Epithelial cell of esophagus (primary cell): ENCODE measurements at places on chromosomes 6 and 20.
A peak's percentile ranks its signal among the peaks of the same experiment; 100 is the strongest.

DNA sequence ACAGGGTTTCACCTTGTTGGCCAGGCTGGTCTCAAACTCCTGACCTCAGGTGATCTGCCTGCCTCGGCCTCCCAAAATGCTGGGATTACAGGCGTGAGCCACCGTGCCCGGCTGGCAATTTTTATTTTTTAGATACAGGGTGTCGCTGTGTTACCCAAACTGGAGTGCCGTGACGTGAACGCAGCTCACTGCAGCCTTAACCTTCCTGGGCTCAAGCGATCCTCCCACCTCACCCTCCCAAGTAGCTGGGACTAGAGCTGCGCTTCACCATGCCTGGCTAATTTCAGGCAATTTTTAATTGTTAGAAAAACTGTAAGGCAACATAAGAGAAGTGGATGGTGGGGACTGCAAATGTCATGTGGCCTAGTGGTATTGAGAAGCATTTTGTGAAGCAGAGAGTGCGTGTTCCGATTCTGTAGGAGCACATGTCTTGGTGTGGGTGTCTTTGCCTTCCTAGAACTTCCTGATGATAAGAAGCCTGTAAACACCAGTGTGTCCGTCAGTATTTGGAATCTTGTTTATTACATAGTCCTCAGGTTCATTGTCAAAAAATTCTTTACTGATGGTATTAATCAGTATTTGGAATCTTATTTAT lies 18.0 kb downstream of the JARID2 start:
- DNase-seq = no peak

- DNase-seq = no peak
Observed at GRCh38 chr6:35581633-35582032, 68.9 kb upstream of the TULP1 start.

GRCh38 chr6:121549736-121550135 lies 114.3 kb downstream of the GJA1 start:
- DNase-seq = peak; percentile 96

GRCh38 chr20:271069-271468 lies 13.5 kb downstream of the DEFB132 start:
- no peak for DNase-seq

DNA sequence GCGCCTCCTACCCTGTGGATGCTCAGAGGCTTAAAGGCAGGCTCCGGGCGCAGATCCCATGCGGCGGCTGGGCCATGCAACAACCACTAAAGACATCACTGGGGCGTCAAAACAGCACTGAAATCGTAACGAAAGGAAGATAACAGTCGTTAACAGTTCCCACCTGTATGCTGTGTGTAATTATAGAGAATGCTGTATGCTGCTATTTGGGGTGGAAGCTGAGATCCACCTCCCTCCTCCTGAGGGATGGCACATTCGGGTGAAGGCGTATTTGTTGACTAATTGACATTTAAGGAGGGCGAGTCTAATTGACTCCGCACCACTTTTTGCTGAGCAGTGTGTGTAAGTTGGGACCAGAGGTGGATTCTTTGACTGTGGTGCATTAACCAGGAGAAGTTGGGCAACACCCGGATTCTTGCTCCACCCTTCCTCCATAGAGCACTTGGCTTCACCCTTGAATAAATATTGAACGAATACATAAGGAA lies 687 bp downstream of the SLC35A1 start:
- DNase-seq = peak; percentile 71

DNA sequence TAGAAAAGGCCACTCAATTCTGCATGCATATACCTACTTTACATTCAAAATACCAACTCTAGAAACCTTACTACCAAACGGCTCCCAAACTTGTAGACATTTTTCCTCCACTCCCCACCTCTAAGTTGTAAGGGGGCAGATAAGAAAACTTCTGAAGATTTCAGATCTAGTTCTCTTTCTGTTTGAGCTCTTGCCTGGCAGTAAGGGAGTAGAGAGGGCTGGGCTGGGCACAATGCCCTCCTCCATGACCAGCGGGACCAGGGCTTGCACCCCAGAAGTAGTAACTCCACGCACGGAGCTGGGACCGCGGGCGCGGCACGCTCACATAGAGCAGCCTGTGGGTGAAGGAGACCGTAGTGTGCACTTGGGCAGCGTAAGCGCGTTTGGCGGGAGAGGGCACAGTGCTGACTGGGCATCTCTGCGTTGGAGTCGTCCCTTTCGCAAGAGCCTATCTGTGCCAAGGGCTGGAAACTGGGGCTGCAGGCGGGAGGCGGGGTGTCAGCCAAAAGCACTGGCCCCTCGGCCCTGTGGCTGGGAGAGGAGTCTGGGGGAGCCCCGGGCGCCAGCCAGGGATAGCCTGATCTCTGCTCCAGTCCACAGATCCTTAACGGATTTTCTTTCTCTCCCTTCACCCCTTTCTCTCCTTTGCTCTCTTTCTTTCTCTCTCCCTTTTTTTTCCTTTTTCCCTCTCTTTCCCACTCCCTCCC lies 32.4 kb downstream of the PHACTR1 start:
- no peak for DNase-seq

DNA sequence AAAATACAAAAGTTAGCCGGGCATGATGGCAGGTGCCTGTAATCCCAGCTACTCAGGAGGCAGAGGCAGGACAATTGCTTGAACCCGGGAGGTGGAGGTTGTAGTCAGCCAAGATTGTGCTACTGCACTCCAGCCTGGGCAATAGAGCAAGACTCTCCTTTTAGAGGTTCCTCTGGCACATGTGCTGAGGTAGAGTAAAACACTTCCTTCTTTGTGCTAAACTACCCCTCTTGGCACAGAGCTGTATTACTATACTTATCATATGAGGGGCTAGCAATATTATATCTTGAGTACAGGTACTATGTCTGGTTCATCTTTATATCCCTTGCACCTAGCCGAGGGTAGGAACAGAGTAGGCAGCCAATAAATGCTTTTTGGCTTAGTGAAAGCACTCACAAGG lies 40.2 kb upstream of the SAMHD1 start:
- no peak for DNase-seq

DNA sequence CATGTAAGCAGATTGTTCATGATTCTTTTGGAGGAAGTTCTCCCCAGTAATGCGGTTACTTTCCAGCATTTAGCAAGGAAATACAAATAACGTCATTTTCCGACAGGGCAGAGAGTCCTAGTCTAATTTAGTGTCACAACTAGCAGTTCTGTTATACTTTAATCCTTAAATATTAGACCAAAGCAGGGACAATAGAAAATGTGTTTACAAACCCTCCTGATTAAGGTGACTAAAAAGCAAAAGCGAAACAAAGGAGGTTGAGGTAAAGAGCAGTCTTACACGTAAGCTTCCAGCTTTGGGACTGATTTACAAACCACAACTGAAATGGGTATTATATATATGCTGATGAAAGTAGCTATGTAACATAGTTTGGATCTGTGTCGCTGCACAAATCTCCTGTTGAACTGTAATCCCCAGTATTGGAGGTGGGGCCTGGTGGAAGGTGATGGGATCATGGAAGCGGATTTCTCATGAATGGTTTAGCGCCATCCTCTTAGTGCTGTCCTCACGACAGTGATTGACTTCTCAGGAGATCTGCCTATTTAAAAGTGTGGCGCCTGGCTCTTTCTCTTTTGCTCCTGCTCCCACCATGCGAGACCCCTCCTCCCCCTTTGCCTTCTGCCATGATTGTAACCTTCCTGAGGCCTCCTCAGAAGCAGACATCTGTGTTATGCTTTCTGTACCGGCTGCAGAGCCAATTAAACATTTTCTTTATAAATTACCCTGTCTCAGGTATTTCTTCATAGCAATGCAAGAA lies 81.9 kb downstream of the PLCB1 start:
- no peak for DNase-seq

GRCh38 chr6:76516924-76517323 lies 444.5 kb upstream of the IMPG1 start:
- no peak for DNase-seq

DNA sequence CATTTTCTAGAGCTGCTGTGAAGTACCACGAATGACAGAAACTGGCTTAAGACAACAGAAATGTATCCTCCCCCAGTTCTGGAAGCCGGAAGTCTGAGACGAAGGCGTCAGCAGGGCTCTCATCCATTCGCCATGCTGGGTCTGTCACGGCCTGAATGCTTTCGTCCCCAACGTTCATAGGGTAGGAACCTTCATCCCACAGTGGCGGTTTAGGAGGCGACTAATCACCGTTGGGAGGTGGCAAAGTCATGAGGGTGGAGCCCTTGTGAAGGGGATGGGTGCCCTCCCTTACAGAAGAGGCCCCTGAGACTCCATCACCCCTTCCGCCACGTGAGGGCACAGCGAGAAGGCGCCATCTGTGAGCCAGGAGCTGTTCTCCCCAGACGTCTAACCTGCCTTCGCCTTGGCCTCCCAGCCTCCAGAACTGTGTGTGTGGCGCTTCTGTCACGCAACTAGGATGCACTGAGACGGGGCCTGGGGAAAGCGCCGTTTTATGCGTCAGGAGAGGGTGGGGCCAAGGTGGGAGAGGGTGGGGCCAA lies 250.3 kb downstream of the TTLL2 start:
- DNase-seq = no peak

DNA sequence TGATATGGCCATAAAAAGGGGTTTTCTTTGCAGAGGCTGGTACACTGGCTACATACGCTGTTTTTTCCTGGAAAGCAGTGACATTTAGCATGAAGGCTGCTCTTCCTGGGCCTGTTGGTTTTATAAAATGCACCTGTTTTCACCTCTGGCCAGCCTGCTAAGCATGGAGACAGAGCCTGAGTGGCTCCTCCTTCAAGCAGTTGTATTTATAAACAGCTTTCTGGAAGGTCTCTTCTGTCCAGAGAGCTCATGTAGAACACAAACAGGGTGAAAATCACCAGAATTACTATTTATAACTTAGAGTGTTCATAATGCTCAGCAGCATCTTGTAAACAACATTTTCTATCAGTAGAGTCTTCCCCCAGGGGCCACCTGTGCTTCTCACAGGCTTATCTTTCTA lies 109.0 kb downstream of the FOXO3 start:
- no peak for DNase-seq

GRCh38 chr6:34888874-34889555 lies at the start of gene ANKS1A:
TSS of gene ANKS1A (plus strand) at chr6:34889255. CDS start at chr6:34889403, 148 bp downstream.
- DNase-seq = peak; percentile 90

DNA sequence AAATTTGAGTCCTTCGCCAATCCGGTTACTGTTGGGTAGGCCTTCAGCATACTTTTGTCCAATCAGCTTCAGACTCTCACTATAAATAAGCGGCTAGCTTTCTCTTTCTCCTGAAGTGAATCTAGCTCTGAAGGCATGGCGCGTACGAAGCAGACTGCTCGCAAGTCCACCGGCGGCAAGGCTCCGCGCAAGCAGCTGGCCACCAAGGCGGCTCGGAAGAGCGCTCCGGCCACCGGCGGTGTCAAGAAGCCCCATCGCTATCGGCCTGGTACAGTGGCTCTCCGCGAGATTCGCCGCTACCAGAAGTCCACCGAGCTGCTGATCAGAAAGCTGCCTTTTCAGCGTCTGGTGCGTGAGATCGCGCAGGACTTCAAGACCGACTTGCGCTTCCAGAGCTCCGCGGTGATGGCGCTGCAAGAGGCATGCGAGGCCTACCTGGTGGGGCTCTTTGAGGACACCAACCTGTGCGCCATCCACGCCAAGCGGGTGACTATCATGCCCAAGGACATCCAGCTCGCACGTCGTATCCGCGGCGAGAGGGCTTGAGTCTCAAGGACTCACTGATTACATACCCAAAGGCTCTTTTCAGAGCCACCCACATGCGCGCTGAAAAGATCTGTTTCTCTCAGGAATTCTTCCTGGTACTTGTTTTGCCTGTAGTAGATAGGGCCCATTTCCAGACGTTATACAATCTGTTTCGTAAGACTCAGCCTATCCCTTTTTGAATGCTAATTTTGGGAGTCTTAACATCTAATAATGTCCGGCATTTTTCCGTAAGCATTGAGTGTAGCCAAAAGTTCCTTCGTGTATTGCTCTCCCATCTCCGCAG lies 102.0 kb downstream of the OR2B2 start:
- DNase-seq = peak; percentile 97

DNA sequence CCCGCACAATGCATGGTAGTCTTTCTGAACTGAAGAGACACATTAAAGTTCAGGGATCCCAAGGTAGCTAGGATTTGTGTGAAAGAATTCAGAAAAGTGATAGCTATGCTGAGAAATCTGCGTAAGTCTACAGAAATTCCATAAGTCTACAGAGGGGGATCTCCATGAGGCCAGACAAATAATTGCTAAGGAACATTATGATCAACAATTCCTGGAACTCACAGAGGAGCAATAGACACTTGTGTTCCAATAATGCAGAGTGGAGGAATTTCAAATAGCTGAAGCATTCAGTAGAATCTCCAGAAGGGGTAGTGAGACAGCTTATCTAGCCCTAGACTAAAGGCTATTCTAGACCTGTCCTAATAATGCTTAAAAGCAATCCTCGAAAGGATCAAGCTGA lies 315.7 kb upstream of the ECI2 start:
- no peak for DNase-seq

DNA sequence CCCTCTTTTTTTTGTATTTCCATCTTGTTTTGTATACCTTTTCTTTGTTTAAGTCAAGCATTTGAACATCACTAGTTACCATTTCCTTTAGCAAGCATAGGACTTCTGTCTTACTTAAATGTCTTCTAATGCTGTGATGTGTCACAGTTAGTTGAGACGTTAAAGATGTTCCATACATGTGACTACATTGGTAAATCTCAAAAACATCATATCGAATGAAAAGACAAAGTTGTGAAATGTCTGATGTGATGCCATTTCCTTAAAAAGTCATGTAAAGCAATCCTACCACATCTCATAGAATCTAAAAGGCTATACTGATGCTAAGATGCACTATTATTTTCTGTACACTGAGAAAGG lies 26.8 kb downstream of the SLC16A10 start:
- DNase-seq = no peak

DNA sequence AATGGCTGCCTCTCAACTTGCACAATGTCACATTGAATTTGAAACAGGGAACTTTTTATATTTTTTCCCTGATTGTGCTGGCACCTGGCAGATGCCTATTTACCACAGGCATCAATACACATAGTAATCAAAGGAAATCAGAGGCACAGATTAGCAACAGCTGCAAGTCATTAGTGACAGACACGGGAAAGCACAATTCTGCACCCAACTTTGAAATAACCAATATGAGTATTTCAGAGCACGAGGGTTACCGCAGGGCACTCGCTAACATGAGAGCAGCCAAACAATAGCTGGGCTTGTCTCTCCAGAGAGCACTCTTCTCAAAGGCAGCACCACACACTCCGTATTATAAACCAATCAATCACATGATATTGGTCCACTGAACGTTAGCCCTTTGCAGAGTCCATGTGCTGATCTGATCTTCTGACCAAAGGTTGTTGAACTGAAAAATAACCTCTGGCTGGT lies 149.5 kb downstream of the RNF144B start:
- no peak for DNase-seq

DNA sequence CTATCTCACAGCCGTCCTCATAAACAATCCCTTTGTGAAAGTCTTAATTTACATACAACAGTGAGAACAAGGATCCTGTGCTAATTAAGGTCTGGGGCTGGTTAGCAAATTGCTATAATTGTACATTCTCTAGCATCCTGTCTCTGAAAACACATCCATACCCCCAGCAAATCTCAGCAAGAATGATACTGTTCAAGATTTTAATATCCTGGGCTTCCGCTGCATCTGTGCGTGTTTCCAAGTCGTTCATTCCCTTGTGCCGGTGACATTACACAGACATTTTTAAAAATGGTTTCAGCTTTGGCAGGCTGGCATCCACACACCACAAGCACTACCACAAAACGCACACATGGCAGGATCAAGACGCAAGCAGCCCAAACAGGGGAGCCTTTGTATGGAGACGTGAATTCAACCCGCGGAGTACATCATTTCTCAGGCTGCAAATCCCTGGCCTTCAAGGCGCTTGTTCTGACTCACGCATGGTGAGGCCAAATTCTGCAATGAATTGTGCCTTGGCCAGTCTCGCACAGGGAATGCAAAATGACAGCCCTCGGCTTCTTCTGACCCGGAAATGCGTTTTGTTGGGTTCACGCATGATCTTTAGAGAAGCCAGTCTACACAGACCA lies 20.3 kb downstream of the ZMYND8 start:
- peak; percentile 66 for DNase-seq
